ENCODE measurements at places on chromosomes 2 and 18.

DNA sequence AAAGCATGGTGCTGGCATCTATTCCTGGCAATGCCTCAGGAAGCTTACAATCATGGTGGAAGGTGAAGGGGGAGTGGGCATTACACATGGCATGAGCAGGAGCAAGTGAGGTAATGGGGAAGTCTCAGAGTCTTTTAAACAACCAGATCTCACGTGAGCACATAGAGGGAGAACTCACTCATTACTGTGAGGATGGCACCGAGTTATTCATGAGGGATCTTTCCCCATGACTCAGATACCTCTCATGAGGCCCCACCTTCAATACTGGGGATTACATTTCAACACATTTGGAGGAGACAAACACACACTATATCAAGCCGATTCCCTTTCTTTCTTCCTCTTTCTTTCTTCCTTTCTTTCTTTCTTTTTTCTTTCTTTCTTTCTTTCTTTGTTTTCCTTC is 47.9 kb upstream of the FANCL start:
- no peak for DNase-seq

DNA sequence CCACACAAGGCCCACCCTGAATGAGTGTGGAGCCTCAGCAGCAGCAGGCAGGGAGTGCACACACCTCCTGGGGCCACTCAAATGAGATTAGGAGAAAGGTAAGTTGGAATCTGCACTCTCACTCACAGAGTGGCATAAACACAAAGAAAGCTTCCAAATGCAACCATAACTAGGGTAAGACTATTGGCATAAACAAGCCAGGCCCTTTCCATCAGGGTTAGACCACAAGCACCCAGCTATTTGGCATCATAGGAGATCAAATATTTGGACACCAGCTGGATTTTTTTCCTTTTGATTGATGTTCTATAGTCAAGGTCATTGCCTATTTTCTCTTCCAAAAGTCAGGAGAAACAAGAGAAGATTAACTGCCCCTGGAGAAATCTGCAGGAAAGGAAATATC is 471.5 kb downstream of the TXNL1 start:
- no peak for DNase-seq

DNA sequence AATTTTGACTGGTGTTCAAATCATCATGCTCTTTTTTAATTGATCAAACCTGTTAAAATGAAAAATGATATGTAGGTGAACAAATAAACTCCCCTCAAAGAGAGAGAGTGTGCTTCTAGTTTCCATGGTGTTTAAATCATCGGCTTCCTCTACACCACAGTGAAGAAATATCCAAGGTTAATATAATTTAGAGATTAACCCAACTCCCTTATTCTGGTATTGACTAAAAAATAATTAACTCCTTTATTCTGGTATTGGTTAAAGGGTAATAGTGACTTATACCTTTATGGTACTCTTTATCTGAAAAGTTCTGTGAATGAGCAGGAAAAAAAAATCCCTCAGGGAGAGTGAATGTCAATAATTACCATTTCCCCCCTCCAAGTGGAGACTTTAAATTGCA is 93.1 kb downstream of the SPATS2L start:
- DNase-seq = no peak

DNA sequence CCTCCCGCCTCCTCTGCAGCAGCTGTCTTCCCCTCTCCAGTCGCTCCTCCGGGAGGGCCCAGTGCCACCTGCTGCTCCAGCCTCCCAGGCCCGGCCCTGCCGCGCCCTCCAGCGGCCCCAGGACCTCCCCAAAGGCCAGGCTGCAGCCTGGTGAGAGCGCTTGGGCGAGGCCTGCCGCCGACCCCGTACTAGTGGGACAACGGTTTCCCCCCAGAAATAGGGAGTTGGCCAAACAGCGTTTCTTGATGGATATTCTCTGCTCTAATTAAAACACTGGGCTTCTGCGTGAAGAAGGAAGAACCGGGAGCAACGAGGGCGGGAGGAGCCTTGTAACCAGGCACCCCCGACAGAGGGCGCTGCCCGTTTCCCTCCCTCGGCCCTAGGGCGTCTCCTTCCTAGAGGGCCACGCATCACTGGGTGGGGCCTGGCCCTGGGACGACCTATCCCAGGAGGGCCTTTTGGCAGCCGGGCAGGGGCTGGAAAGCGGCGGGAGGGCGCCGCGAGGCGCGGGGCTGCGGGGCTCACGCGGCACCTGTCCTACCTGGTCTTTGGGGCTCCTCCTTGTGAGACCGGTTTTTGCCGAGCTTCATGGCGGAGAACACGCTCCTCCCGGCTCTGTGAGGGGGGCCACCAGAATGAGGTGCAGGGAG is 25.4 kb upstream of the OTOF start:
- peak; percentile 74 for DNase-seq

GRCh38 chr18:56173542-56174220 is 464.7 kb downstream of the TXNL1 start:
- no peak for DNase-seq

DNA sequence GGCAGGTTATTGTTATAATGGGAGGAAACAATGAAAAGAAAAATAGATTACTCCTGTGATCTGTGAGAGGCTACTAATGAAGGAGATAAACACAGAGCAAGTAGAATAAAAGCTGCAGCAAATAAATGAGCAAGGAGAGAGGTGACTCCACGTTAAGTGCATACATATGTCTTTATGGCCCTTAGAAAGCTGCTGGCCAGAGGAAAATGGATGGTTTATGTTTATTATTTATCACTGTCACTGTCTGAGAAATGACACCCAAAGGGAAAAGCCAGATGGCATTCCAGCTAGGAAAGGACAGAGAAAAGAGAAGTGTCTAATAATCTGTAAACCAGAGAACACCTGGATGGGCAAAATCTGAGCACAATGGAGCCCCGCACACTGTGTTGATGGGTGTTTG is 122.9 kb upstream of the DDX18 start:
- no peak for DNase-seq

- DNase-seq = no peak
Measured at GRCh38 chr2:11288431-11288830, 56.0 kb downstream of the ROCK2 start.

- DNase-seq = no peak
Measured at GRCh38 chr2:127593228-127594115, 52.5 kb upstream of the GPR17 start.

DNA sequence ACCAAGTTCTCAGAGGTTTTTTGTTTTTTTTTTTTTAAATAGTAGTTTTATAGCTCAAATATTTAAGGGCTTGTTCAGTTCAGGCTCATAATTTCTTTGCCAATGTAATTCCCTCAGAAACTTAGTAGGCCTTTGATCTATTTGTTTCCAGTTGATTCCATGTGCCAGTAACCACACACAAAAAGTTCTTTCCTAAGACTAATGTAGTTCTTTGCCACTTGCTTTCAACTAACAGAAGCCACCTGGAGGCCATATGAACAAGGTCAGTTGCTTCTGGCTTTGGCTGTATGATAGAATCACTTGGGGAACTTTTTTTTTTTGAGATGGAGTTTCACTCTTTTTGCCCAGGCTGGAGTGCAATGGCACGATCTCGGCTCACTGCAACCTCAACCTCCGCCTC is 100.7 kb downstream of the DTNB start:
- DNase-seq = no peak

DNA sequence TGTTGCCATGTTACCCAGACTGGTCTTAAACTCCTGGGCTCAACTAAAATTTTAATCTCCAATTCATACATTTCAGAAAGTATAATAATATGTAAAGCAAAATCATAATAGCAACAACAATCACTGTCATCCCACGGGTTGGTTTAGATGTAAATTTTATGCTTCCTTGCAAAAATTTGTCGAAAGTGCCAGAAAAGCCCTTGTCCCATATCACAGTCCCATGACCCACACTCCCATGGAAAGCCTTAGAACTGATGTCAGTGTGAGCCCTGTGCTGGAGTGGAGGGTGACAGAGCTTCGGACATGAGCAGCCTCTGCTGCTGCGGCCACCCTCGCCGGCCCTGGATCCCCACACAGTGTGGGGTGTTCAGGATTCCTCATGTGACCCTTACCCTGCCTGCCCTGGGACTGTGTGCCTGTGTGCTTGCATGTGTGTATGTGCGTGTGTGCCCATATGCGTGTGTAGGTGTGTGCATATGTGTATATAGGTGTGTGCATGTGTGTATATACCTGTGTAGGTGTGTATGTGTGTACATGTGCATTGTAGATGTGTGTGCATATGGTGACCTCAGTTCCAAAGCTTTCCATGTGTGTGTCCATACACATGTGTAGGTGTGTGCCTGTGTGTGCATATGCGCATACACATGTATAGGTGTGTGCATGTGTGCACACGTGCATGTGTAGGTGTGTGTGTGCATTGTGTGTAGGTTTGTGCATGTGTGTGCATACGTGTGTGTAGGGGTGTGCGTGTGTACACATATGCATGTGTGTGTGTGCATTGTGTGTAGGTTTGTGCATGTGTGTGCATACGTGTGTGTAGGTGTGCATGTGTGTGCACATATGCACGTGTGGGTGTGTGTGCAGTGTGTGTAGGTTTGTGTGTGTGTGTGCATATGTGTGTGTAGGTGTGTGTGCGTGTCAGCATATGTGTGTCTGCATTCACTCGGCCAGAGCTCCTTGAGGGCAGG is 65.1 kb downstream of the HPCAL1 start:
- DNase-seq = no peak

GRCh38 chr18:365651-366050 is 97.8 kb upstream of the THOC1 start:
- DNase-seq = no peak

GRCh38 chr2:136025057-136025973 is 39.9 kb upstream of the DARS1 start:
- no peak for DNase-seq

DNA sequence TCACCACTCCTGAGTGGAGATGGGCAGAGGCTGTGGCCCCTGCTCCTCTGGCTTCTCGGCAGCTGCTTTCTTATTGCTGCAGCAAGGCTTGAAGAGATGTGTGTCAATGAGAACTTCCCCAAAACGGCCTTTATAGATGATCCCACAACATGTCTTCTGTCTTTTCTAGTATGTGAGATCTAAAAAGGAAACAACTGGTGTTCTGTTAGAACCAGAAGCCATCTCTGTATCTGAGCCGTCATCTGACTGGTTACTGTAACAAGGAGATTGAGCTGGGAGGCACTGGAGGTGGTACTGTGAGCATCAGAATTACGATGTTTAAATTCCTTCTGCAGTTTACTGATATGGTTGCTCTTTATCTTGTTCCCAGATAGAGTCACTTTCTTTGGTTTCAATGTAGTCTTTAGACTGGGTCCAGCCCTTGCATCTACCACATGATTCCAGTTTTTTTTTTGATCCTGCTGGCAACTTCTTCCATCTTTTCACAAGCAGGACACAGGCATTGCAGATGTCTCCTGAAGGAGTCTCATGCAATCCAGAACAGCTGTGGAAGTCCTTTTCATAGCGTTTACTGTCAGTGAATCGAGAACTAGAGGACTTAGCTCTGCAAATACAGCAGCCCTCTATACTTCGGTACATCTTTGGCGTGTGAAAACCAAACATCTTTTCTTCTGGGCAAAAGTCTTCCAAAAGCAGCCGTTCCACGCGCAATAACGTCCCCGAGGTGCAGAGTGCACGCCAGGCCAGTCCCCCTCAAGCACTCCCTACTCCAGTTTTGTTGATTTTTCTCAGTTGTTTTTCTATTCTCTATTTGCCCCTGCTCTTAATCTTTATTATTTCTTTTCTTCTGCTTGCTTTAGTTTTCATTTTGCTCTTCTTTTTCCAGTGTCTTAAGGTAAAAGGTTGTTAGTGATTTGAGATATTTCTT is 29.7 kb downstream of the TAF4B start:
- DNase-seq = no peak

GRCh38 chr2:6921321-6921922 is 4.2 kb downstream of the RNF144A start:
- DNase-seq = no peak

DNA sequence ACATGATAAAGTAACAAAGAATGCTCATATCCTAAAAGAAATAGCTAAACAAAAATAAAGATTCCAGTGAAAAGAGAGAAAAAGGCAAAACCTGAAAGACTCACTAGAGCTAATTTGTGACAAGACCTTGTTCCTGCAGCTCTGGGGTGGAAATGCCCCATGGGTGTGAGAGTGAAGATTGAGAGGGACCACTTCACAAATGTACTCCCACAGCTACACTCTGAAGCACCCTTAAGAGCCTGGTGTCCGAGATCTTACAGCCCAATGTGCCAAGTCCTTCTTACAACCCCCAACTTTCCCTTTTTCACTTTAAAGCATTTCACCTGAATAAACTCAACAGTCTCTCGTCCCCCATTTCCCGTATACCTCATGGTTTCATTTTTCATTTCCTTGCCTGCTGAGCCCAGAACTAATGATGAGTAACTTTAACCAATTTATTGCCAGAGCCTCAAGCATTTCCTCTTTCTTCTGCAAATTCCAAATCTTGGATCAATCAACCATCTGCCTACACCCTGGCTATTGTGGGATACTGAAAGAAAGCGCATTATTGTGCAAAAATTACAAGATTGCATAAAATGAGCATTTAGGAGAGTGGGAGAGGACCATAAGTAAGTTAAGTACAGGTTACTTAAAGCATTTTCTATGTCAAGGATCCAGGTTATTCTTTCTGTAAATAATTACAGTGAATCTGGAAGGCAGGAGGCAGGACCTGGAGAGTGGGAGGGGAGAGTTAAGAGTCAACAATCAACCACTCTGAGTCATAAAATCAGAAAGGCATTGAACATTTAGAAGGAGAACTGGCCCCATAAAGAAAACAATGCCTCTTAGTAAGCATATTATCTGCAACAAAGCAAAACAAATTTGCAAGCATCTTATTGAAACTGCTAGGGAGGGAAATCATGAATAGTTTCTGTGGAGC is 804.4 kb upstream of the CELF4 start:
- no peak for DNase-seq

- no peak for DNase-seq
Measured at GRCh38 chr2:174322746-174323145, 12.0 kb upstream of the SP9 start.

DNA sequence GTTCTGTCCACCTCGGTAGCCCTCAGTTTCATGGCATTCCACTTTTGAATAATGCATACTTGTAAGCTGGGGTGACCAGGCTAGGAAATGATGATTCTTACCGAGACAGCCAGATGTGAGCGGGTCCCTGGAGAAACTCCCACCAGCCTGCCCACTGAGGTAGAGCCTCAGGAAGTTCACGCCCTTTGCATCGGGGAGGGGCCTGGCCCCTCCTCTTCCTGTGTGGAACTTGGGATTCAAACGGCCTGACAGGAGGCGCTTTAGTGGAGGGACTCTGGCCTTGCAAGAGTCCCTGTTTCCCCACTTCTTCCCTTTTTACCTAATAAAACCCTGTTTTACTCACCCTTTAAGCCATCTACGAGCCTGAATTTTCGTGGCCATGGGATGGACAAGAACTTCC is 44.6 kb downstream of the MRO start:
- DNase-seq = no peak

DNA sequence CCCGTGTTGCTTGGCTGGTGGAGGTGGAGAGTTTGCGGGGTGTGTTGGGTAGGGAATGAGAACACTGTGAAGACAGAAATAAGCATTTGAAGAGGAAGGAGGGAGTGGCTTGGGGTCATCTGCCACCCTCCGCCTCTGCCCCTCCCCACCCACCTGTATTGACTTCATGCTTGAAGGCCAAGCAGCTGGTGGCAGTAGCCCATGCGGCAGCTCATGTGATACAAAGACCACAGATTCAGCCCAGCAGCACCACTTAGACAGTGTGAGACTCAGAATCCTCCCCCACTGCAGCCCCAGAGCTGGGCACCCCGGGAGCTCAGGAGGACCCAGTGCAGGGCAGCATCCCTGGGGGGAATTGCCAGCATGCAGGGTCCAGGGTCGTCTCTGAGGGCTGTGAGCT is 15.4 kb downstream of the NPPC start:
- DNase-seq = no peak

GRCh38 chr2:174176898-174177297 is 71.4 kb downstream of the OLA1 start:
- DNase-seq = no peak

Data from stimulated activated CD4-positive, alpha-beta T cell treated with anti-CD3 and anti-CD28 coated beads, Interleukin-1b, Interleukin-23, amount 100 ng/mL, for 1 hour (primary cell).